ENCODE measurements at places on chromosomes 6 and 20.

- no peak for DNase-seq
Measured at GRCh38 chr6:131844243-131844841, 36.5 kb downstream of the ENPP1 start.

GRCh38 chr20:60695226-60696000, 556.6 kb upstream of the CDH4 start:
- DNase-seq = peak; percentile 97

DNA sequence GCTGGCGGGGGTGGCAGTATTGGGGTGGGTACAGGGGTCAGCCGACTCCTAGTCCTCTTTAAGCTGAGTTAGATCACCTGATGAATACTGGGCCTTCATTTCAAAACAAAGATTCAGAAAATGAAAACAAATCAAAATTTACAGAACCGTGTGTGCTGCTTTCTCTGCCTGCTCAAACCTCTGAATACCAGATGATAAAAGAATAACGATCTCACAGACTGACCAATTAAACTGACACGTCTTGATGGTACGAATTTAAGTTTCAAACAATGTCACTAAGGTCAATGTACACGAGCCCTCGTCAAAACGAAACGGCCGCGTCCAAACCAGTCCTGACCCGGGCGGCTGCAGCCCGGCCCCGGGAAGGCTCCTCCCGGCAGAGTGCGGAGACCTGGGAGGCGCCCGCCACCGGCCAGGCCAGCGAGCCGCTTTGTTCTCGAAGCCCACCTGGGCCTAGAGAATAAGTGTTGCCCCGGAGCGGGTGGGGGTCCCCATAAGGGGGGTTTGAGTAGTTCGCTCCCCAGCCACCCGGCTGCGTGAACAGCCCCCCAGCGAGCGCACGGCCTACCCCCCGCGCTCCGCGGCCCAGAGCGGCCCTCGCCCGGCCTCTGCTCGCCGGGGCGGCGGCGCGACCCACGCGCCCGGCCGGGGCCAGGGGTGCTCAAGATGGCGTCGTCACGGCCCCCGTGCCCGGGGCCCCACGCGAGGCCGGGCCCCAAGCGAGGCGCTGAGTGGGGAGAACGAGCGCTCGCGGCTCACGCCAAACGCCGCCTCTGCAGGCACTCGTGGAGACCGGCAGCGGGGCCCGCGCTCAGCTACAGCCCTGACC, 728 bp downstream of the PSMA7 start:
- no peak for DNase-seq

- DNase-seq = peak; percentile 76
Measured at GRCh38 chr6:18388942-18389341, 1.8 kb downstream of the RNF144B start.

- peak; percentile 30 for DNase-seq
Measured at GRCh38 chr6:20755631-20756030, 221.4 kb downstream of the CDKAL1 start.

DNA sequence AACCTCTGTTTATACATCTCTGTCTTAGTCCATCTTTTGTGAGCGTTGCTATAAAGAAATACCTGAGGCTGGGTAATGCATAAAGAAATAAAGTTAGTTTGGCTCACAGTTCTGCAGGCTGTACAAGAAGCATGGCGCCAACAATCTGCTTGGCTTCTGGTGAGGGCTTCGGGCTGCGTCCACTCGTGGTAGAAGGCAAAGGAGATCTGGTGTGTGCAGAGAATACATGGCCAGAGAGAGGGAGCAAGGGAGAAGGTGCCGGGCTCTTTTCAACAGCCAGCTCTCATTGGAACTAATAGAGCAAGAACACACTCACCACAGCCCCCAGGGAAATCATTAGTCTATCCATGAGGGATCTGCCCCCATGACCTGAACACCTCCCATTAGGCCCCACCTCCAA, 100.3 kb upstream of the SRSF6 start:
- DNase-seq = no peak

- DNase-seq = peak; percentile 76
Measured at GRCh38 chr6:140541288-140541687, 1166.8 kb upstream of the CITED2 start.

- peak; percentile 86 for DNase-seq
Measured at GRCh38 chr6:121652726-121653623, 217.5 kb downstream of the GJA1 start.

- no peak for DNase-seq
Measured at GRCh38 chr6:2651536-2651935, 99.2 kb downstream of the MYLK4 start.

GRCh38 chr6:158313989-158314388, 1.7 kb downstream of the TULP4 start:
- no peak for DNase-seq

DNA sequence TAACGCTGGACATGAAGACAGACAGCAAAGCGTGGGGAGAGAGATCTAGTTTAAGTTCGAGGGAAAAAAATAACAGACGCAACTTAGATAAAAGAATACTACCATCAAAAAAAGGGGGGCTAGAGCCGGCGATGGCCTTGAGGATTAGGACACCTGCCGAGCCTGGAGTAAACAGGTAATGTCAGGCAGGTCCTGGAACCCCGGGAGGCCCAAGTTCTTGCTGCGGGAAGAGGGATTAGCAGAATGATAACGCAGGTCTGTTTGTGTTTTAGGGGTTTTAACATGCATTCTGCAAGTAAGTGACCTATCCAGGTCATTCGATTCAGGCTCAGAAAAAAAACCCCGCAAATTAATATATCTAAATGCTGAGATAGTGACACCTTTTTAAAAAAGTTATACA, 754 bp upstream of the TMEM170B start:
- DNase-seq = no peak

DNA sequence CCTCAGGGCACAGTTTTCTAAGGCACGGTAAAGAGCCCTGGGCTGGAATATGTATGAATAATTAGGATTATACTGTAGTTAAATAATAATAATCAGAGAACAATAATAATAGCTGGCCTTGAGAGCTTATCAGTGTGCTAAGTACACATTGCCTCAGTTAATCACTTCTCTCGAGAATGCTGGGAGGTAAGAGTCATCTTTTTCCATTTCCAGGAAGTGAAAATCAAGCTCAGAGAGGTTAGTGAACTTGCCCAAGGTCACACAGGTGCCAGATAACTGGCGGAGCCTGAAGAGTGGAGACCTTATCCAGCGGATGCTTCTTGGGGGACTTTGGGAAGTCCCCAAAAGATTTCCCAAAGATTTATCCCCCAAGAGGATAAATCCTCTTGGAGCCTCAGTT, 19.4 kb upstream of the CBFA2T2 start:
- DNase-seq = no peak

GRCh38 chr6:161233986-161234661, 39.7 kb downstream of the AGPAT4 start:
- DNase-seq = peak; percentile 96

- DNase-seq = no peak
Measured at GRCh38 chr6:159267165-159267564, 98.0 kb downstream of the FNDC1 start.

DNA sequence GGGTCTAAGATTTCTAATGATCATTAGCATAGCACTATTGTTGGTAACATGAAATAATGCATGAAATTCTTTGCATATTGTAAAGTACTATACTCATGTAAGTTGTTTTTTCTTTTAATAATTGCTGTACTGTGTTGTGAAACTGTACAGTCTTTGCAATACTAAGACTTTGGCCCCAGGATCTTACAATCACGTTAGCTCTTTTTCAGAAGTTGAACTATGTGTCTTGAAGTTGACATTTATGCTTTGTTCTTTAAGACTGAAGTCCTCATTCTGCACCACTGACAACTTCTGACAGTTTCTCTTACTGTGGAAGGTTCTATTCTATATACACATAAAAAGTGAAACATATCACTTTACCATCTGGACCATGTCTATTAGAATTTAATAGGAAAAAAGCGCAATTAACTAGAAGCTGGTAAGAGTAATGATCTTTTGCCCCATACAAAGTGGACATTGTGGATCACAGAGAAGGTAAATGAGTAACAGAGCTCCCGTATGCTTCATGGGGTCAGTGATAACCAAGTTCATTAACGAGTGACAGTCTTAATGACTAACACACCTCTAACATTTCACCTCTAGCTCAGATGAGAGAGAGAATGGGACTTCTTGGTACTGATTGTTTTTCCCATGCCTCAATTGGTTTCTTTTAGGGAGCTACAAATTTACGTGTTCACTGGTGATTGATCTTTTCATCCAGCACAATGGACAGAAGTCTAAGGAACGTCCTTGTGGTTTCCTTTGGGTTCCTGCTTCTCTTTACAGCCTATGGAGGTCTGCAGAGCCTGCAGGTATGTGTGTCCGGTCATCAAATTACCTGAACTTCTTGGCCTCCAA, at the start of gene UNC93A:
Gene UNC93A (plus strand): TSS at position 530 of the 837 bp plus-strand sequence. CDS start 175 bp downstream, at position 705.
- no peak for DNase-seq

DNA sequence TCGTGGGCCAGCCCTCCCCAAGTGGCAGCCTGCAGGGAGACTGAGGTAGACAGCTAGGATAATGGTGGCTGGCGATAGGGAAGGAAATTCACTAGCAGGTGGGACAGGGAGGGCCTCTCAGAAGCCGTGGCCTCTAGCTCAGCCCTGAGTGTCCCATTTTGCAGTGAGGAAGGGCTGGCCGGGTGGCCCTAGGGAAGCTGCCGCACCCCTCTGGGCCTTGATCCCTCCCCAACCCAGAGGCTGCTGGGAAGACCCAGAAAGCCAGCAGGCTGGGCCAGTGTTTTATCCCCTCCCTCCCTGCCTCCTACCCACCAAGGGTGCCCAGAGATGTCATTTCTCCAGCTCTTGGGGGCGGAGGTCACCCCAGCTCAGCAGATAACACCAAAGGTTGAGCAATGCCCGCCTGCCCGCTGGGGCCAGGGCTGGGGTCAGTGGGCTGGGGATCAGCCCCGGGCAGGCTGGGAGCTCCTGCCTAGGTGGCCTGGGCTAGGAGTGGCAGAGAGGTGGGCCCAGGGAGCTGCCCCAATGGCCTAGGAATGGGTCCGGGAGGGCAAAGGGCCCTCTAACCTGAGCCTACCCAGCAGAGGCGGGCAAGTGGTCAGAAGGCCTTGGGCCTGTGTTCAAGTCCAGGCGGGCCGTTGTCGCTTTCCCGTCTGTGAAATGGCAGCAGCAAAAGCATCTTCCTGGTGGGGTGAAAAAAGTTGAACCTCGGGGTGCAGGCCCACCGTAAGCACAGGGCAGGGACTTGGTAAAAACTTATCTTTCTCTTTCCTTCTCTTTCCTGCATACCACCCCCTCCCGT, 1.6 kb upstream of the CEBPB start:
- DNase-seq = no peak

GRCh38 chr6:107917451-107918375, 40.3 kb downstream of the SEC63 start:
- DNase-seq = no peak

- no peak for DNase-seq
Measured at GRCh38 chr20:24670341-24670872, 201.0 kb downstream of the SYNDIG1 start.

Data from fibroblast of skin of right biceps (primary cell).